Astrocyte of the spinal cord (primary cell): ENCODE measurements at places on chromosomes 1 and 21.
A peak's percentile ranks its signal among the peaks of the same experiment; 100 is the strongest.

- DNase-seq, result peak; percentile 92
Measured at GRCh38 chr1:159779403-159779851, 1.3 kb upstream of the DUSP23 start.

DNA sequence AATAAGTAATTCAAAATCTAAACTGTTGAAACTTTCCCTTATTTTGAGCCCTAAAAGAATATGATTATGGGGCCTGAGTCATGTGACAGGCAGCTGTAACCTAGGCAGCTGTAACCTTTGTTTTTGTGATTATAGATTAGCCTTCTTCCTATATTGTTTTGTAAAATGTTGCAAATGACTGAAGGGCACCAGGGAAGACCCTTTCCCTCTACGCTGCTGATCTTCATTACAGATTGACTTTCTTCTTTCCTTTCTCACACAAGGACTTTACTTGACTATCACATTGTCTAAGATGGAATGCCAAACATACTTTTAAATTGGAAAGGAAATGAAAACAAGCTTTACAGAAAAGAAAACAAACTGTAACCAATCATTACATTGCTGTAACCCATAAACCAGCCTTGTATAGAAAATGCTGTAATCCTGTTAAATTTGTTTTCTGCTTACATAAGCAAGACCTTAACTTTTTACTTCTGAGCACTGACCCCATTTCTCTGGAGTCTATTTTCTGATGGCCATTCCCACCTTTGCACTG lies 242.2 kb downstream of the RGS7 start:
- no peak for DNase-seq

GRCh38 chr1:208257351-208257750 lies 13.2 kb upstream of the PLXNA2 start:
- no peak for DNase-seq

DNA sequence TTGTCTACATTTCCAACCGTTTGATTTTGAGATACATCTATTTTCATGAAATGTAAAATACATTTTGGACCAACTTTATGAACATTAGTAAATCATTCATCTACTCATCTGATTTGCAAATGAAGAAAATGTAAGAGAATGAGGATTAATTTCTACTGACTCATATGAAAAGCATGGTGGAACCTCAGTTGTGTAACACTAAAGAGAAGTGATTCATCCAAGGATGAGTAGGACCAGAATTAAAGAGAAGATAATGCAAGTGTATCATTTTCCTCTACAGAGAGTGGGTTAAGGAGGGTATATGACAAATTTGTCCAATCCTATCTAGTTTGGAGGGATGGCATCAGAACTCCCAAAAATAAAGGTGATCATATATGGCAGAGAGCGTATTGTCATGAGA lies 1967.6 kb downstream of the MRPL39 start:
- DNase-seq, result no peak

DNA sequence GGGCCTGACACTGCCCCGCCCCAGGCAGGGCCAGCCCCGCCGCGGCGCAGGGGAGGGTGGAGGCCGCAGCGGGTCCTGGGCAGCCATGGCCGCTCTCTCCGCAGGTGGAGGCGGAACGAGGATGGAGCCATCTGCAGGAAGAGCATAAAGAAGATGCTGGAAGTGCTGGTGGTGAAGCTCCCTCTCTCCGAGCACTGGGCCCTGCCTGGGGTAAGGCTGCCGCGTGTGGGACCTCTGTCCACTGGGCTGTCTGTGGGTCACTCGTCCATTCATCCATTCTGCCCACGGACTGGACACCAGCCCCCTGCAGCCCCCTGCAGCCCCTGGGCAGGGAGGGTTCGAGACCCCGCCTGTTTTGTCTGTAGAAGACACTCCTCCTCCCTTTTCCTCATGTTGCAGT lies 18.4 kb upstream of the LRRC3 start:
- DNase-seq, result no peak

- no peak for DNase-seq
Measured at GRCh38 chr1:228350831-228351781, 55.5 kb downstream of the TRIM11 start.

DNA sequence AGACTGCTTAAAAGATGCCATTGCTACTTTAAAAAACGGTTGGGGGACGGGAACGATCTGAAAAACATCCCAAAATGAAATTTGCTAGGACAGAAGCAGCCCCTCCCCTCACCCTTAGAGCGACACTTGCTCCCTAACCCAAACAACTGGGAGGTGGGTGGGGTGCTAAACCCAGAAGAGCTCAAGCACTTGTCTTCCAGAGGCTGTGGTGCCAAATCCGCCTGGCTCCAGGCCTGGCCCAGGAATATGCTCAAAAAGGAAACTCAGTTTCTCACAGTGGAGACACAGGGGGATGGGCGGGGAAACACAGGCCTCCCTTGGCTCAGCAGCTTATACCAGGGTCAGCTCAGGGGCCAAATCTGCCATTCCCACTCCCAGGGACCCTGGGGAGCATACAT lies 644 bp upstream of the PBXIP1 start:
- no peak for DNase-seq
